BJ (cell line): ENCODE measurements at places on chromosomes 2 and 18. TPM values are rescaled to one million over a fixed set of nuclear protein-coding genes. Genes with fewer than 3 reads are reported as not detected.

The FBXO36 gene
- 2.4 and 2.8 TPM in 2 replicates for polyA plus RNA-seq

The IL36A gene
- polyA plus RNA-seq = not detected in 2 replicates

The GKN2 gene
- not detected in 2 replicates for polyA plus RNA-seq

The ADRA2B gene
- polyA plus RNA-seq = not detected in 2 replicates

The NAGK gene
- polyA plus RNA-seq = 99.7 and 118 TPM in 2 replicates
